DND-41 (cell line): ENCODE measurements at places on chromosomes 12 and 14.

- no peak for DNase-seq
Observed at GRCh38 chr12:26666286-26666685, 166.7 kb downstream of the ITPR2 start.

DNA sequence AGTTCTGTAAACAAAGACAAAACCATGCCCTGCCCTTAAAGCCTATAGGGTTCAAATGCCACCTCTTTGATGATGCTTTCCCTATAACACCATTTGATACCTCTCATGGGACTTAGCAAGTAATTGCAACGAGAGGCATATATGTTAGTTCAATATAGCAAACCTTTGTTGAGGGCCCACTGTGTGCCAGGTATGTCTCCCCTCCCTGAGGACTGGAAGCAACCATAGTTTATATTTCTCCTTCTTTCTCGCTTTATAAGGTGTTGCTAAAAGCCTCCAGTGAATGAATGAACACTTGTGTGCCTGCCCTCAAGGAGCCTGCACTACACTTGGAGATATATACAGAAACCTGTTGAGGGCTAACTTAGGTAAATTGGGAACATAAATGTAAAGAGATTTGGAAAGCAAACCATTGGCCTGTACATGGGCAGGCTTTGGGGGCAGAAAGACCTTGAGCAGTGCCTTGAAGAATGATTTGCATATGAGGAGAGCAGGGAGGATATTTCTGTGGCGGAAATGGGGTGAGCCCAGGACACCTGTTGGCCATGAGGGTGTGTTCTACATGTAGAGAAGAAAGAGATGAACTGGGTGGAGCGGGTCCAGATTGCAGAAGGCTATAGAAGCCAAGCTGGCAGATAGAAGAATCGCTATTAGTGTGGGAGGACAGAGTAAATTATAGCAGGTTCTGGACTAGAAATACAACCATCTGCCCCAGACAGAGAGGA is 1.8 kb upstream of the CKAP4 start:
- no peak for DNase-seq

DNA sequence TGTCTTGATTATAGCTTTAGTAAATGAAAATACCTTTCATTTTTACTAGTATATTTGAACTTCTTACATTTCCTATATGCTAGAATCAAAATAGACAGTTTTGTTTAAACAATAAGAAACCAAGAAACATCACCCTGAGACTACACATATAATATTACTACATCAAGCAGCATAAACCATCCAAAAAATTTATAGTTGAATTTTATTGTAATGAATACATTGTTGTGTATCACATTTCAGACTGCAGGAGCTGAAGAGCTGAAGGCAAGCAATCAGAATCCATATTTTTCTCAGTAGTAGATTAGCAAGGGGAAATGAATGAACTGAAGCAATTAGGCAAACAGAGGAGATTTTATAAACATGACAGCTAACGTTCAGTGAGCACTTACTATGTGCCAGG is 379.2 kb downstream of the BTG1 start:
- no peak for DNase-seq

- no peak for DNase-seq
Observed at GRCh38 chr12:52667509-52667908, 12.7 kb downstream of the KRT1 start.

DNA sequence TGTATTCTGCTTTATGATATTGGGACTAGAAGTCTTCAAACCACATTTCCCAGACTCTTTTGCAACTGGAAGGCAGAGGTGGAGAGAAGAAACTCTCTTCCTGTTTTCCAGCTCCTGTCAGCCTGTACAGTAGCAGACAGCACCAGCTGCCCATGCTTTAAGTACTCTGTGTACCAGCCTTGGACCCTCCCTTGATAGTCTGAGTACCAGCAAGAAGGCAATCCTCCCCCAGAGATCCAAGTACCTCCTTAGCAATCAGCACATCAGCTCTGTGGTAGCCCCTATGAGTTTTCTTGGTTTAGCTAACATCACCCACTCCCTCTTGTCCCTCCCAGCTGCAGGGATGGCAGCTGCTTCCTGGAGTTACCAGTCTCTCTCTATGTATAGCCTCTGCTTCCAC is 56.3 kb downstream of the STXBP6 start:
- DNase-seq, result no peak

GRCh38 chr14:30993071-30993470 is 32.4 kb upstream of the AP4S1 start:
- no peak for DNase-seq
